ENCODE measurements at places on chromosomes 13 and 19.

DNA sequence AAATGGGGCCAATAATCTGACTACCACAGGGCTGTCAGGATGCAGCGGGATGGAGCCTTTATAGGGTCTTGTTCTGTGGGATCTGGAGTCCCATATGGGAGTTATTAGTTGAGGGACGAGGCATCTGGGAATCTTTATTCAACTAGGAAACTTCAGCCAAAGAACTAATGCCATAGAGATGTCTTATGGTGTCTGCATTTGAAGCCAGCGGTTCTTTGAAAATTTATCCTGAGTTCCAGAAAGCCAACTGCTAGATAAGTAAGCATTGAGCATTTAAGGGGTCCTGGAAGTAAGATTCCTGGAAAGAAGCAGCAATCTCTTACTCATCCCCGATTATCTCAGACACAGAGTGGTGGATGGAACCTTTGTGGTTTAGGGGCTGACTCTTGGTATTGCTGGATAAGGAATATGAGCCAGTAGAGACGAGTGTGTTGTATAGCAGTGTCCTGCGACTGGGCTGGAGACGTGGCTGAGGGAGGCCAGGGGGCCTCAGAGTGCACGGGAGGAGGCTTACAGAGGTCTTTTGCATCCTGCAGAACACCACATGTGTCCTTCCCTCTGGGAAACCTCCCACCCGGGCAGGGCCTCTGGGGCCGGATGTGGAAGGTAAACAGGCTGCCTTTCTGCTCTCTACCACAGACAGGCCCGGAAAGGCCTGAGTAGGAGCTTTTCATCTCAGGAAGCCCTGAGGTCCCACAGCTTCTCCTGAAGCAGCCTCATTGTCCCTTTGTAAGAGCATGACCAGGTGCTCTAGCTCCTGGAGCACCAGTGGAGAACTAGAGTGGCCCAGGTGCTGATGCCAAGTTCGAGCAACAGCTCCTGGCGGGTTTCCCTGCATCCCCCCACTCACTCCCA lies 28.8 kb downstream of the ACTN4 start:
- DNase-seq = no peak

GRCh38 chr13:113364311-113364889 lies 470 bp upstream of the GRTP1 start:
- no peak for DNase-seq

- no peak for DNase-seq
These were observed 685 bp downstream of the VWA8 start for GRCh38 chr13:41960211-41960636.

DNA sequence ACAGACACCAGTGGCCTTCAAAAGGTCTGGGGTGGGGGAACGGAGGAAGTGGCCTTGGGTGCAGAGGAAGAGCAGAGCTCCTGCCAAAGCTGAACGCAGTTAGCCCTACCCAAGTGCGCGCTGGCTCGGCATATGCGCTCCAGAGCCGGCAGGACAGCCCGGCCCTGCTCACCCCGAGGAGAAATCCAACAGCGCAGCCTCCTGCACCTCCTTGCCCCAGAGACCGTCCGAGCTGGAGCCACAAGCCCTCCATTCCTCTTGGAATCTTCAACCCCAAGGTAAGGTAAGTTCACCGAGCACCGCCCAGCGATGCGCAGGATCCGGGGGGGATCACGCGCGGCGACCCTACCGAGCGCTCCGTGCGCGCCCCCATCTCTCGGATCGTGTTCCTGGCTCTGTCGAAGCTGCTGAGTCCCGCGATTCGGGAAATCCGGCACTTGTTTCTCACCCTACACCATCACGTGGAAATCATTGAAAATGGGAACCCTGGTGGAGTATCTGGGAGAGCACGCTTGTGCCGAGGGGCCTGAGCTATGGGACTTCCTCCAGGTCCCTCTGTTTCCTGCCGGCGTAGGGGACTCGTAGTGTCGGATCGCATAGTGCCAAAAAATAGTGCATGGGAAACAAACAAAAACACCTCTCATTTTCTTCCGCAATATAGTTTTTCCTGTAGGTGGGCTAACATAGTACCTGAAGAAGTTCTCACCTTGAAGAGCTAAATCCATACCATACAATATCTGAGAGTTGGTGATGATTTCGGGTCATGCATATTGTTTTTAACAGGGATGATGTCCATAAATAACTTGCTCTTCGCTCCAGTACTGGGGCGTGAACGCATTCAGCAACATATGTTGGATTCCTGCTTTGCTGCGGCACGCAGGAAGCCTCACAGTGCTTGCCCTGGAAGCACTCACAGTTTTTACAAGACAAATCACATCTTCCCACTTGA lies 9.3 kb downstream of the PDX1 start:
- DNase-seq = no peak

DNA sequence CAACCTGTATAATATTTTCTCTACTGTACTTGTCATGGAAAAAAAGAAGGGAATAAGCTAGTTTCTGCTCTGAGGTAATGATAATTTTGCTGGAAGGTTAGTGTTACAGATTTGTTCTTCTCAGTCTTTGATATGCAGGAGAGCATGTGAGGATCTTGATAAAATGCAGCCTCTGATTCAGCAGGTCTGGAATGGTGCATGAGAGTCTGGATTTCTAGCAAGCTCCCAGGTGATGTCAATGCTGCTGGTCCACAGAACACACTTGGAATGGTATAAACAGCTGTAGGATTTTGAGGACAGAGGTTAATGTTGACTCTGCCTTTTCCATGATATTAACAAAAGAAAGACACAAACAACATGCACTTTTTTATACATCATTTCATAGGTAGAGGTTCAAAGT lies 173.6 kb downstream of the NDFIP2 start:
- no peak for DNase-seq

- no peak for DNase-seq
These were observed 130.9 kb downstream of the DIAPH3 start for GRCh38 chr13:60032851-60033250.

GRCh38 chr19:1945899-1946298 lies 4.9 kb downstream of the CSNK1G2 start:
- peak; percentile 60 for DNase-seq

GRCh38 chr19:13153569-13154240 lies 3.5 kb downstream of the IER2 start:
- no peak for DNase-seq

- DNase-seq = no peak
These were observed 299.1 kb upstream of the TSHZ3 start for GRCh38 chr19:31648347-31648746.

DNA sequence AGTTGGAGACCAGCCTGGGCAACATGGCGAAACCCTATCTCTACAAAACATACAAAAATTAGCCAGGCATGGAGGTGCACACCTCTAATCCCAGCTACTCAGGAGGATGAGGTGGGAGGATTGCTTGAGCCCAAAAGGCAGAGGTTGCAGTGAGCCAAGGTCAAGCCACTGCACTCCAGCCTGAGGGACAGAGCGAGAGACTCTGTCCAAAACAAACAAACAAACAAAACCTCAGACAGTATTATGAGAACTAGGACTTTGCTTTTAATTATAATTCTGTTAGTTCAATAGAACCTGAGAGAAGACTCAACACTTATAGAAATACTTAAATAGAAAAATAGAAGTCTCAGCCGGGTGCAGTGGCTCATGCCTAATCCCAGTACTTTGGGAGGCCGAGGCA lies 31.1 kb upstream of the TPM4 start:
- DNase-seq = no peak

DNA sequence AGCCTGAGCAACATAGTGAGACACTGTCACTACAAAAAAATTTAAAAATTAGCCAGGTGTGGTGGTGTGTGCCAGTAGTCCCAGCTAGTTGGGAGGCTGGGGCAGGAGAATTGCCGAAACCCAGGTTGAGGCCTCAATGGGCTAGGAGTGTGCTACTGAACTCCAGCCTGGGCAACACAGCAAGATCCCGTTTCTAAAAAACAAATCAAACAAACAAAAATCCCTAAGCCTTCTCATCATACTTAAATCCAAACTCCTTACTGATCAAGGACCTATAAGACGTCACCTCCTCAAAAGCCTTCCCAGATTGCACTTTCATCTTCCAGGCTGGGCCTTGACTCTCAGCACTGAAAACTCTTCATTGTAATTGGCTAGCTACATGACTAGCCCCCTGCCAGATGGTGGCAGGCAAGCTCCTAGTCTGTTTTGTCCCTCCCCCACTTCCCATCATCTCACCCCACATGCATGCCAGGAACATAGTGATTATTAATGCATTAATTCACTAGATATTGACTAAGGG lies 17.5 kb upstream of the NANOS3 start:
- DNase-seq = no peak

GRCh38 chr19:6236310-6237291 lies 43.2 kb downstream of the MLLT1 start:
- no peak for DNase-seq

- DNase-seq = no peak
These were observed 527.5 kb downstream of the DCT start for GRCh38 chr13:93951951-93952350.

Measured in stimulated activated CD8-positive, alpha-beta memory T cell treated with anti-CD3 and anti-CD28 coated beads, Interleukin-4, amount 100 ng/mL, for 48 hours (primary cell).